ENCODE measurements at places on chromosomes 7 and 10. TPM values are rescaled to one million over a fixed set of nuclear protein-coding genes. Genes with fewer than 3 reads are reported as not detected.

GRCh38 chr7:29627631-29628030 is 64.0 kb downstream of the PRR15 start:
- no peak for DNase-seq
- no peak overlapping the region for H3K4me3 ChIP-seq
- H3K27me3 ChIP-seq = peaks cover 2% of the 10 kb centered on the region

GRCh38 chr10:79484476-79484875 is 27.9 kb upstream of the EIF5AL1 start:
- no peak overlapping the region for H3K27ac ChIP-seq
- peaks cover 16% of the 10 kb centered on the region for H3K4me1 ChIP-seq

DNA sequence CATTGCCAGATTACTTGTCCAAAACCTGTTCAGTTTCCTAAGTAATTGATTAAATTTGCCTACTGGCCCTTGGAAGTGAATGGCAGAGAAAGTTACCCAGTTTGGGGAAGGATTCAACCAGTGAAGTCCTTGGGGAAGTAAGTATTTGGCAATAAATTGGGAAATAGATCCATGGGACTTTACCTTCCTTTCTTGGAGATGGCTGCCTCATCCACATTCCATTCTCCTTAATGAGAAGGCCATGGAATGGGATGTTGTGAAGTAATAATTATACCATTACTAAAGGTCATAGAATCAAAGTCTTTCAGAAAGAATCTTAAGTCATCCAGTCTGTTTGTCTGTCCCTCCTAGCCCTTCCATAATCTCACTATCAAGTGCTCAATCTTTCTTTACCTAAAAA is 4.5 kb upstream of the COPG2 start:
- DNase-seq = no peak
- H3K4me3 ChIP-seq = no peak overlapping the region
- H3K36me3 ChIP-seq = no peaks in the 10 kb centered on the region
- no peak overlapping the region for H3K27ac ChIP-seq

GRCh38 chr10:96858706-96859050 is 26.6 kb downstream of the LCOR start:
- peaks cover 9% of the 10 kb centered on the region for H3K4me1 ChIP-seq
- no peak for DNase-seq
- H3K27me3 ChIP-seq = no peaks in the 10 kb centered on the region
- H3K27ac ChIP-seq = no peak overlapping the region
- H3K4me3 ChIP-seq = no peak overlapping the region

DNA sequence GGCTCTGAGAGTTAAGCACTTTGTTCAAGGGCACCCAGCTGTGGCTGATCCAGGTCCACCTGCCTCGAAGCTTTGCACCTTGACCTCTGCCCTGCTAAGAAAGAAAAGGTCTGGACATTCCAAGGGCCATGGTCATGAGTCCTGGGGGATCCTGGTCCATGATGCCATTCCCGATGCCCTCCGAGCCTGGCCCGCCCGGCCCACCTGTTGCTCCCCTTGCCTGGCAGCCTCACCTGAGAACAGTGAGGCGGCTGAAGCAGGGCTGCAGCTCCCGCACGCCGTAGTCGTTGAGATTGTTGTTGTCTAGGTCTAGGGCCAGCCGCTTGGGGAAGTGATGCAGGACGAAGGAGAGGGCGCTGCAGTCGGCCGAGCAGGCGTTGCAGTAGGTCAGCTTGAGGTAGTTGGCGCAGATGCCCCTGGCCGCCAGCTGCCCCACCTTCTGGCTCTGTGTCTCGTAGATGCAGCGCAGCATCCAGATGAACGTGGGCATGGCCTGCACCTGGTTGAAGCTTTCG is 27.5 kb downstream of the NOD1 start:
- H3K4me3 ChIP-seq = no peak overlapping the region
- peaks cover 16% of the 10 kb centered on the region for H3K36me3 ChIP-seq
- no peaks in the 10 kb centered on the region for H3K4me1 ChIP-seq

GRCh38 chr10:34114914-34115313 is 700.2 kb downstream of the PARD3 start:
- peaks cover 44% of the 10 kb centered on the region for H3K4me1 ChIP-seq
- H3K4me3 ChIP-seq = no peak overlapping the region
- H3K27ac ChIP-seq = no peak overlapping the region
- H3K36me3 ChIP-seq = peaks cover 17% of the 10 kb centered on the region

DNA sequence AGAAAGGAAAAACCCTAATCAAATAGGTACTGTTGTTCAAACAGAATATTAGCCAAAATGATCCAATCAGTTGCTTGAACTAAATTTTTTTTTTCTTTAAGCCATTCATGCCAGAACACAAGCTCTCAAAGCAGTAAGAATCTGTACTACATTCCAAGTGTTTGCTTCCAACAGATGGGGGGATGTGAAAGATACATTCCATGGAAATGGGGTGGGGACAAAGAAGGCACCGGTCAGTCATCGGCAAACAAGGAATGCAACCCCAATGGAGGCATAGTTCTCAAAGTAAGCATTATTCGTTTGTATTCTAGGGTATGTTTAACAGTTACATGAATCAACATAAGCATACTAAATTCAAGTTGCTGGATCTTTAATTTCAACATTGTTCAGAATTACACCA is 32.5 kb downstream of the C10orf143 start:
- H3K4me1 ChIP-seq = no peaks in the 10 kb centered on the region
- no peaks in the 10 kb centered on the region for H3K27me3 ChIP-seq
- H3K36me3 ChIP-seq = peaks cover 2% of the 10 kb centered on the region
- no peak overlapping the region for H3K4me3 ChIP-seq

DNA sequence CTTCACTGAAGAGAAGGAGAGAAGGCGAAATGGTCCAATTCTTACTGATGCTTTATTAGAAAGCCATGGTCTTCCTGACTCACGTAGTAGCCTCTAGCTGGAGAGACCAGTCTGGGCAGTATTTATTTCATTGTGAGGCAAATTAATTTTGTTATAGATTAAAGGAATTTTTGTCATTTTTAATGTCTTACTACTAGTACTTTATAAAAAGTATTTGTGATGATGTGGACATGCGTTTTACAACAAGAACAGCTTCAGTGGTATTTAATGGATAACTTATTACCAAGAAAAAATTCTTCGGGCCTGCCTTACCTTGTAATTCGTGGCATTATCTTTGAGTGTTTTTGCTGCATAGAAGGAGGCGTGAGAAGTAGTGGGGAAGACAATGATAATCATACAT is 339.4 kb upstream of the SHH start:
- no peaks in the 10 kb centered on the region for H3K36me3 ChIP-seq
- H3K27ac ChIP-seq = no peak overlapping the region
- peaks cover 14% of the 10 kb centered on the region for H3K27me3 ChIP-seq

GRCh38 chr7:87213252-87213651 is 6.3 kb downstream of the TMEM243 start:
- H3K27ac ChIP-seq = no peak overlapping the region
- H3K4me1 ChIP-seq = peaks cover 5% of the 10 kb centered on the region
- peaks cover 9% of the 10 kb centered on the region for H3K36me3 ChIP-seq
- H3K27me3 ChIP-seq = no peaks in the 10 kb centered on the region

DNA sequence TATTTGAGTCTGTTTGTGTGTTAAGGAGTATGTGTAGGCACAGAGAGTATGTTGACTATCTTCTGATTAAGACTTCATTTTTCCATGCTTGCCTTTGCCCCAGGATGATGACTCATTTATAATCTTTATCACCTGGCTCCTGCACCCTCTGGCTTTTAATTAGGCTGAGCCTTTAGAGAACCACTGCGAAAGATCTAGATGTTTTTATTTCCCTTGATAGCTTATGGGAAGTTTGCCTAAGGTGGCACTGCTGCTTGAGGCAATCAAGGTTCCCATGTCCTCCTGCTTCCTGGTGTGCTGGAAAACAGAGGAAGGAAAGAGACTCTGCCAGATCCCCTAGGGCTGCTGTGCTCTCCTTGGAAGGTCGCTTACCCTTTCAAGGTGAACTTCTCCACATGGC is 114.6 kb downstream of the ARL4A start:
- no peak for DNase-seq
- no peaks in the 10 kb centered on the region for H3K36me3 ChIP-seq
- peaks cover 40% of the 10 kb centered on the region for H3K4me1 ChIP-seq
- peak overlapping the region; percentile 11 for H3K27ac ChIP-seq
- no peak overlapping the region for H3K4me3 ChIP-seq

DNA sequence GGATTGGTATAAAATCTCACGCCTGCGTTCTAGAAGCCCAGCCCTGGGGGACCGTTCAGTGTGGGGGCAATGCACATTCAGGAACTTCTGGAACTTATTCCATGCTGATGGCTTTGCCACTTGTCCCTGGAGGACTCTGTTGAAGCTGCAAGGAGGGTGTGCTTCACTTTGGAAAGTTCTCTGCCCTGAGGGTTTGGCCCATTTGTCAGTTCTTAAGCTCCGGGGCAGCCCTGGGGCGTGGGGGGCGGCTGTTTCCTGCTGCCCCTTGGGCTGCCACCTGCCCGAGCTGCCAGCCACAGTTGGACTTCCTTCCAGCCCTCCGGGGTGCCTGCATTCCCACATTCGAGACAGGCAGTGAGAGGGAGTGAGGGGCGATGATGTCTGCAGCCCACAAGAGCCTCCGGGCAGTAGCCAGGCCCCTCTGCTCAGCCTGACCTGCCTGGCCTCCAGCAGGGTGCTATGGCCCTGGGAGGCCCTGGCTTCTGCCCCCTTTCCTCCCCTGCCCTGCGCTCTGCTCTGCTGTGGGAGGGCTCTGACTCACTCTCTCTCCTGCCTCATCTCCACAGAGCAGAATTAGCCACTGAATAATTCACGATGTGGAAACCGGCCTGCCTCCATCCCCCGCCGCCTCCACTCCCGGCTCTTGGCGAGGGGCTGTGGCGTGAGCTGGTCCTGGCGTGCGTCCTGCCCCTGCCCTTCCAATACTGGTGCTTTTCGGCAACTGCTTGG is 1.9 kb downstream of the TTYH3 start:
- H3K36me3 ChIP-seq = no peaks in the 10 kb centered on the region
- H3K4me3 ChIP-seq = peak overlapping the region; percentile 96
- DNase-seq = no peak
- H3K27ac ChIP-seq = peak overlapping the region; percentile 98
- H3K4me1 ChIP-seq = peaks cover 39% of the 10 kb centered on the region

- peaks cover 7% of the 10 kb centered on the region for H3K27me3 ChIP-seq
- no peaks in the 10 kb centered on the region for H3K4me1 ChIP-seq
- H3K27ac ChIP-seq = no peak overlapping the region
- H3K4me3 ChIP-seq = no peak overlapping the region
- no peaks in the 10 kb centered on the region for H3K36me3 ChIP-seq
- DNase-seq = no peak
Measured at GRCh38 chr10:59524348-59524747, 162.0 kb upstream of the FAM13C start.

DNA sequence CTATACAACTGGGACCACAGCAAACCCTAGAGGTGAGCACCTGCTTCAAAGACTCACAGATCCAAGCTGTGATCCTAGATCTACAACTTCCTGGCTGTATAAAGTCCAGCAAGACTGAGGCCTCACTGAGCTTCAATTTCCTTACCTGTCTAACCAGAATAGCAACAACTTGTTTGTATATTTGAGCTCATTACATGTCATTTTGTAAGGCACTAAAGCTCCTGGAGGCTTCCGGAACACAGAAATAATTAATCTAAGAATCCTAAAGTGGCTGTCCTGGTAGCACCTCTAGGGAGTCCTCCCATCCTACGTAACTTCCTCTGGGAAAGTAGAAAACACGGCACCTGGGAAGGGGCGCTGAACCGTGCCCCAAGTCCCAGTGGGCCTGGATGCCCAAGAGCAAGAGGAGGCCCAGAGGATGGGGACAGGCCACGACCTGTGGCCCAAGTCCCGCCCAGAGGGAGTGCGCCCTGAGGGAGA is 39.4 kb downstream of the HK1 start:
- peak overlapping the region; percentile 79 for H3K27ac ChIP-seq
- peaks cover 39% of the 10 kb centered on the region for H3K4me1 ChIP-seq
- no peak for DNase-seq

DNA sequence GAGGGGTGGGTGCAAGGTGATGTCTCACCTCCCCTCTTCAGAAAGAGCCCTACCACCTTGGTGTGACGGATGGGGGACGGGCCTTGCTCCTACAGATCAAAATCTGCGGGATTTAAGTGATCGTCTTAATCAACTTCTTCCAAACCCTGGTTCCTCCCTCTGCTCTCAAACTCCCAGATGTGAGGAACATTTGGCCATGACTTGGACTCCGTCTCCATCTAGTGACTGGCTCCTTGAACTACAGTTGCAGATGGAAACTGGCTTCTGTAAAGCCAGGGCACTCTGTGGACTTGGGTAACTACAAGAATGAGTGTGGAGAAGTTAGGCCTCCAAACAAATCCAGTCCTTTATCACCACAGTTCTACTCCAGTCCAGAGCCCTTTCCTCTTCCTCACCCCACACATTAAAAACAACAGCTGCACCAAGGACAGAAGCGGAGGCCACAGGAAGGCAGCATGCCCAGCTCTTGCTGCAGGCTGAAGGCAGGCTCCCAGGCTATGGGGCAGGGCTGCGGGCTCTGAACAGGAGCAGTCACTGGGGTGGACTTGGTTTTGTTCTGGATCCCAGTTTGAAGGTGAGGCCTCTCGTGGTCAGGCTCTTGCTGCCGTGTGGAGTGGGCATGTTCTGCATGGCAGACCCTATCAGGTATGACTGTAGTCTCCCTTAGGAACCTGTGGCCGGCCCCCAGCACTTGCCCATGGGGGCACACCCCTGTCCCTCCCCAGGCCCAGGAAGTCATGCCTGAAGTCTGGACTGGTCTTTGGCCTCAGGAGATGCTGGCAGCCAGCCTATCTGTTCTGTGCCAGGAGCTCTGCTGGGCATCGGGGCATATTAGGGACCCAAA is 79.4 kb downstream of the VWC2 start:
- peak; percentile 66 for DNase-seq
- H3K4me1 ChIP-seq = peaks cover 14% of the 10 kb centered on the region
- no peaks in the 10 kb centered on the region for H3K36me3 ChIP-seq
- peaks cover 1% of the 10 kb centered on the region for H3K27me3 ChIP-seq

GRCh38 chr10:84076047-84076388 is 63.3 kb upstream of the GHITM start:
- no peaks in the 10 kb centered on the region for H3K36me3 ChIP-seq
- H3K27ac ChIP-seq = peak overlapping the region; percentile 5
- H3K27me3 ChIP-seq = no peaks in the 10 kb centered on the region
- no peaks in the 10 kb centered on the region for H3K4me1 ChIP-seq

- H3K36me3 ChIP-seq = no peaks in the 10 kb centered on the region
- DNase-seq = peak; percentile 89
- peaks cover 43% of the 10 kb centered on the region for H3K27me3 ChIP-seq
- H3K4me1 ChIP-seq = peaks cover 33% of the 10 kb centered on the region
Measured at GRCh38 chr7:67625257-67625737, 628.7 kb downstream of the TYW1 start.

GRCh38 chr10:120555842-120556532 is 99.0 kb downstream of the PLPP4 start:
- peaks cover 3% of the 10 kb centered on the region for H3K36me3 ChIP-seq
- no peaks in the 10 kb centered on the region for H3K27me3 ChIP-seq
- DNase-seq = no peak
- peaks cover 16% of the 10 kb centered on the region for H3K4me1 ChIP-seq

The HOXA6 gene
- 43.7 TPM for total RNA-seq

The DLX5 gene
- total RNA-seq = 33.4 TPM

The IFIT1B gene
- total RNA-seq = not detected

The HECW1 gene
- total RNA-seq = 1.9 TPM

The AQP1 gene
- 11.1 TPM for total RNA-seq

The ZC3HAV1L gene
- 1.7 TPM for total RNA-seq

Measured in mesothelial cell of epicardium (in vitro differentiated cells).